ENCODE measurements at places on chromosomes 16 and 17.

DNA sequence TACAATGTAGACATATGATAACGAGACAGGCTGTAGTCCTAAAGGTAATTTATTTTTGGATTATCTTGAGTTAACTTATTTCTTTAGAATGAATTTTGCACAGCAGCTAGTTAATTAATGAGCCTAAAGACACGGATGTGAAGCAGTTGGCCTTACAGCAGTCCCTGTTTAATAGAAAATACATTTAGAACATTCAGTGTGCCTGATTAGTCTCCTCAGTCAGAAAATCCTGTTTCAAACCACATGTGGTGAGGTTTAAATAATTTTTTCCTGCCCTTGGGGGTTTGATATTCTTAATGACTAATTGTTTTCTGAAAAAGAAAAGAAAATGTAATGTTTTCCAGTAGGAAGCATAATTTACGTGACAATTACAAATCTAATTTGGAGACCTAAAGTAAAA, 494.2 kb upstream of the CDH8 start:
- no peak for DNase-seq

DNA sequence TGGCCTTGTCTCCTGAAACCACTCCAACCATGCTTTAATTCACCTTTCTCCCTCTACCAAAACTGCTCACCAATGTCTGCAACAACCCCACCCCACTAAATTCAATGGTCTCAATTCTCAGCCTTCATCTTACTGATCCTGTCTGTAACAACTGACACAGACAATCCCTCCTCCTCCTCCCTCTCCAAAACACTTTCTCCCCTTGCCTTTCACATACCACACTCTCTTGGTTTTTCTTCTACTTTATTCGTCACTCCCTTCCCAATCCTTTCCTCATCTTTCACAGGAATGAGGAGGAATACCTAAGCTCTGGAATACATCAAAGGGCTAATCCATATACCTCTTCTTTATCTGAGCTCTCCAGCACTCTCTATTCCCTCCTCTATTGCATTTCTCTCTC, 65.4 kb downstream of the STH start:
- DNase-seq, result no peak

- no peak for DNase-seq
These were observed 598 bp downstream of the NIP7 start for GRCh38 chr16:69340095-69340644.

DNA sequence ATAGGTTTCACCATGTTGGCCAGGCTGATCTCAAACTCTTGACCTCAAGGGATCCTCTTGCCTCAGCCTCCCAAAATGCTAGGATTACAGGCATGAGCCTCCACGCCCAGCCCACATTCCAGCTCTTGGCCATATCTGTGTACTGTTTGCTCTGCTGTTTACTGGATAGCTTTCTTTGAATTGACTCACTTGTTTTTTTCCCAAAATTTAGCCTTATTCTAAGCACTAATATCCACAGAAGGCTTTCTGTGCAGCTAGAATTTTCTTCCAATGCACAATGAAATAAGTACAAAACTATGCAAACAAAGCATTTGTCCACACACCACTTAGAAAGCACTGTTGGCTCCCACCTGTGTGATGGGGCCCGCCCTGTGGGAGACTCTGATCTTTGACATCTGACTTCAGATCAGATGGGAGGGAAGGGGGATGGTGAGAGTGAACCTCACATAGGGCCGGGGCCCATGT, 72.2 kb downstream of the CLEC16A start:
- DNase-seq, result no peak

DNA sequence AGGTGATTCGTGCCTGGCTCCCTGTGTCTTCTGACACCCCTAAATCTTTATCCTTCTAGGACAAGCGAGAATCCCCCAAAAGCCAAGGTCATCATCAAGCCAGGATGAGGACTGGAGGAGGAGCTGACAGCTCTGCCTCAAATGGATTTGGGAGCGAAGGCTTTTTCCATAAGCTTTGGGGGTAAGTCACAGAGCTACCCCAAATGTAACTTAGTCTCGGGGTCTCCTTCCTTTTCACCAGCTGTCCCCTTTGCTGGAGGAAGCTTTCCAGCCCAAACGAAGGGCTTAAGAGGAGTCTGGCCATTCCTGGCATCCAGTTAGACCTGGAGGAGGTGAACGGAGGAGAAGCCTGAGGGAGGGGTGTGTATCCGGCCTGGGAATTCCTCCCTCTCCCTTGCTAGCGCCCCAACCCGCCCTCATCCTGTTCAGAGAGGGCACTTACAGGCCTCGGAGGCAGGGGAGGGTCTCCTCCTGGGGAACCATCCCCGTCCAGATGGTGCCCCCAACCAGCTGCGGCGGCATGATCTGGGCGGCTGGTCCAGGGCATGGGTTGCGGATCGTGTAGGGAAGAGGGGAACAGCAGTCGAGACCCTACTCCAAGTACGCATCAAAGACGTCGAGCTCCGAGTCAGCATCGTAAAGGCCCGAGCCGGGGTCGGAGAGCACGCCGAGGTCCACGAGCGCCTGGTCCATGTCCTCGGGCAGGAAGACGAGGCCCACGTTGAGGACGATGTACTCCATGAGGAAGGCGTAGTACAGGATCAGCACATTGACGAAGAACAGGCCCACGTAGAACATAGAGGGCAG, 938 bp downstream of the DEXI start:
- DNase-seq, result peak; percentile 7

DNA sequence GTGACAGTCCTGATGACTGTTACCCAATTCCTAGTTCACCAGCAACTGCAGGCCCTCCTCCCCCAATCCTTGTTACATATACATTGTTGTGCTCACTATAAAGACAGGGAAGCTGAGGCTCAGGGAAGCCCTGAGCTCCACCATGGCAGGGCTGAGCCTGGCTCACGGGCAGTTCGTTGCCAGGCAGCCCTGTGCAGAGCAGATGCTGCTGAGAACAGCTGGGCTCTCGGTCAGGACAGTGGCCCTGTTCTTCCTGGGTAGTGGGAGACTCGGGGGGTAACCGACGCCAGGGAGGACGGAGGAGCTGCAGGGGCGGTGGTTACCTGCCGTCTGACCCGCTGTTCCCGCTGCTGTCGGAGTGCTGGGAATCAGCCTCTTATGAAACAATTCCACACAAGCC, 80.9 kb upstream of the ZNF469 start:
- no peak for DNase-seq

DNA sequence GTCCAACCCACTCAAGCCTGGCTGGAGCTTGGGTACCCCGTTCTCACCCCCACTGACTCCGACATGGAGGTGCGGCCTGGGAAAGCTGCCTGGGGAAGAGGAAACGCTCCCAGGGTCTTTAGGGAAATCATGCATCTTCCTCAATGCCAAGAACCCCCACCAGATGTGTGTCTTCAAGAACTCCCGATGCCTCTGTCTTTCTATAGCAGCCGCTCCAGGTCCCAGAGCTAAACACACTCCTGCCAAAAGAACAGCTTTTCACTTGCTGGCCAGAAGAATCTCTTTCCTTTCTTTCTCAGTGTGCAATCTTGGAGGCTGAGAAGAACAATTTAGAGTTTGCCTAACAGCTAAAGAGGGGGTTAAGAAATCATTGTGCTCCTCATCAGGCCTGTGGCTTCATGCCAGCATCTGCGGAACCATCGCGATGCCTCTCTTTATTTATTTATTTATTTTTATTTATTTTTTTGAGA, 41.1 kb upstream of the MTSS2 start:
- DNase-seq, result no peak

DNA sequence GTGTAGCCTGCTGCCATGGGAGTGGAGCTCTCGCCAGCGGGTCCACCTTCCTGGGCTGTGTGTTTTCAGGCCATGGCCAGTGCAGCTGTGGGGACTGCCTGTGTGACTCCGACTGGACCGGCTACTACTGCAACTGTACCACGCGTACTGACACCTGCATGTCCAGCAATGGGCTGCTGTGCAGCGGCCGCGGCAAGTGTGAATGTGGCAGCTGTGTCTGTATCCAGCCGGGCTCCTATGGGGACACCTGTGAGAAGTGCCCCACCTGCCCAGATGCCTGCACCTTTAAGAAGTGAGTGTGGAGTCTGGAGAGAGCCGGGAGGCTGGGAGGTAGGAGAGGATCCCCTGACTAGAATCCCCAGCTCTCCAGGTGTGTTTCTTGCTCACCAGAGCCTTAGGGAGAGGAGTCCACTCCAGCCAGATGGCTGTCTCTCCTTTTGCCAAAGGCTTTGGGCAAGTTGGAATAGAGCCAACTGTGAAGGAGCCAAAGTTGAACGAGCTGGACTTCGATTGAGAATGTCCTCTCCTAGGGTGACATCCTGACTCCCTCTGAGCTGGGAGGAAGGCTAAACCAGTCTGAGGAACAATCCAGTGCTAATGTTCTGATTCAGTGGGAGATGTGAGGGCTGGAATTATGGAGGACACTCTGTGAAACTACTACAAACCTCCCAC, 24.4 kb upstream of the EFCAB13 start:
- DNase-seq, result no peak
